ENCODE measurements at places on chromosomes 3 and 15.

DNA sequence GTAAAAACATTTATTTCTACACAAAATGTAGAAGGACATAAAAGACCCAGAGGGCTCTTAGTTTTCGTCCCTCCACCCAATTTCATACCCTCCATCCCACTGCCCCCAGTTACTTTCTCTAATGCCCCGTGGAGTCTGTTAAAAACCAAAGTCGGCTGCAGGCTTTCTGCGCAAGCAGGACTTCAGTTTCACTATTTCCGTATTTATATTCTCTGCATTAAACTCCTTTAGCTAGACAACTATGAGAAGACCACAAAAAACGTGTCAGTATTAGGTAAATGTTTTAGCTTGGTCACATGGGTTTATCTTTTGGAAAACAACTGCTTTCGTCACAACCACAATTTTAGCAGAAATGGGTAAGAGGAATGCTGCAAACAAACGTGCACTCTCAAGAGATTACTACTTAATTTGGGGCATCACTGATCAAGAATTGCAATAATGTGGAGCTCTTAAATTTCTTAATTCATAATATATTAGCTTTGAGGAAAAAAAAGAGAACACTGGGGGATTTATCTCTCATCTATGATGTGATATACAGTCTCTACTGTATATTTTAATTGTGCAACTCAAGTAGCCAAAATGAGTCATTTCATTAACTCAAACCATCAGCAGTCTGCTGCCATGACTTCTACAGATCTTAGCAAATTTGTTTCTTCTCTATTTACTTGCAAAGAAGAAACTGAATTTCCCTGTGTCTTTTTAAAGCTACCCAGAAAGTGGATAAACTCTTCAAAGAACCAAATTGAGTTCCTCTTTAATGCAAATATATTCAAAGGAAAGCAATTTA lies 740 bp upstream of the NSMCE3 start:
- DNase-seq = no peak

DNA sequence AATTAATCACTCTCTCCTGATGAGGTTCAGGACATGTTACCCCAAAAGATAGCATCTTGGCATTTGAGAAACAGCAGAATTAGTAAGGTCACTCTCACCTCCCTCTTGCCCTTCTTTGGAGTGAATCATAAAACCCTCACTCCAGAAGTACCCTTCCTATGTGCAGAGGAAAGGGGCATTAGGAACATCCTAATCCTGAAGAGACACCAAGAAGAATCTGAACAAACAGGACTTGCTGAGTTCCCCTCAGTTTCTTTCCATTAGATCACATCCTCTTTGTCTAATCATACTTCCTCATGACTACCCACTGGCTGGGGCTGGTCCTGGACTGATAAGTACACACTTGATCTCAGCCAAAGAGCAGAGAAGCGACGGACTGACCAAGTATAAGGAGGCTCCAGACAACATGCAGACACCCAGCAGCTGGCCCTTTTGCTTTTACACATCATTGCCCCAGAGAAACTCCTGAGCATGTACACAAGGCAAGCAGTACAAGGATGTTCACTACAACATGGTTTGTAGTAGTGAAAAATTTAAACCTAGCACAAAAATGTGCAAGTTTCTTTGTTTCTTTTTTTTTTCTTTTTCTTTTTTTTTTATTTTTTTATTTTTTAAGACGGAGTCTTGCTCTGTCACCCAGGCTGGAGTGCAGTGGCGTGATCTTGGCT lies 15.0 kb upstream of the TM6SF1 start:
- DNase-seq = no peak

- no peak for DNase-seq
Observed at GRCh38 chr3:190718097-190718496, 144.4 kb downstream of the GMNC start.

DNA sequence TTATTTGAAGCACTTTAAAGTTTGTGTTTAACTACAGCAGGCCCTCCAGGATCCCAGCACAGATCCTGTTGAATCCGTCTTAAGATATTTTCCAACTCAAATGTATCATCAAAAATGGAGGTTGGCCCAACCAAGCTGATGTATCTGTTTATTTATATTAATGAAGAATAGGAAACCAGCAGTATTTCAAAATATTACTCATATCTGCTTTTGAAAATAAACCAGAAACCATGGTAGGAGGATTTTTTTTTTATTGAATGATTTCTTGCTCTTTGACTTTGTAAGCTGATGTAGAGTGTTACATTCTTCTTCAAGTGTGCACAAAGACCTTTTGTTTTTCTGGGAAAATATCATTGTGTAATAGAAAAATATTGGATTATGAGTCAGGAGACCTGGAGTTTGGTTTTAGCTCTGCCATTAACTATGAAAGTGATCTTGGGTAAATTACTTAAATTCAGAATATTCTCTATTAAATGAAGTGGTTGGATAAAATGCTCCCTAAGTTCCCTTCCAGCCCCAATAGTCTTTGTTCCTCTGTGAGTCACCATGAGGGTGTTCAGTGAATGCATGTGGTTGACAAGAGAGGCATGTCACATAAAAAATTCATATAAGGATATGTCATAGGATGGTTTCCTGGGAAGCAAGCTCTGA lies 221.3 kb upstream of the GAP43 start:
- no peak for DNase-seq

DNA sequence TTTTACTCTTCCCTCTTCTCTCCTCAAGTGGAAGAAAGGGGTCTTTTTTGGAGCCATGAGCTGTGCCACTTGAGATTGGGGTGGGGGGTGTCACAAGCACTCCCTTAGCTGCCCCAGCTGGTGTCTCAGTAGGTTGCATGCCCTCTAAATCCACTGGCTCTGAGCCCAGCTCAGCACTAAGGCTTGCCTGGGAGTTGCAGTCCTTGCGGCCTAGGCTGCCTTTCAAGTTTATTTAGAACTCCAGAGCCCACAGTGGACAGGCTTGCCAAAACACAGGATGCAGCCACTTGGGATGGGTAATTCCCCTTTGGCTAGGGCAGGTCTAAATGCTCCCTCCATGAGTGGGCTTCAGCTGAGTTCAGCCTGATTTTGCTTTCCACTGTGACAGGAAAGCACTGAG lies 24.7 kb downstream of the C3orf20 start:
- DNase-seq = no peak

DNA sequence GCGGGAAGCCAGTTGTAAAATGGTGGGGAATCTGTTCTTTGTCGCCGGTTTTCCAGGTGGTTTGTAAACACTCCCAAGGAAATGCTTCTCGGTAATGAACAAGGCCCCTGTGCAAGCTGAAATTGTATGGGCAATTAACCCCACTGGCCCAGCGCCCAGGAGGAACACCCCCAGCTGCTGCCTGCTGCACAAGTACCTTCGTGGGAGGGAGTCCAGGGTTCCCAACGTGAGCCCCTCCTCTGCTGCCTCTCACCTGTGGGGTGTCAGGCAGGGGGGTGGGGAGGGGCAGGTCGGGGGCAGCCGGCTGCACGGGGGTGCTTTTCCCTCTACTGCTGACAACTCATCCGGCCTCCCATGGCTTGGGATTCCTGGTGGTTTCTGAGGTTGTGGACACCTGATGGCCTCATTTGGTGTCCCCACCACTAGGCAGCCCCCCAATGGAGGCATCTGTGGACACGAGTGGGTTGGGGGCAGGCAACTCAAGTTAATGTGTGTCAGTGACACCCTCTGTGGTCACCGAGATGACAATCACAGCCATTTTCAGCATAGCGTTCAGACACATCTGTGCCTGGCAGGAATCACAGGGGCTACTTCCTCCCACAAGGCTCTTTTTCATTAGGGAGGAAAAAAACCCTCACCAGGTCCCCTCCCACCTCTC lies 35.6 kb upstream of the PRR23E start:
- DNase-seq = no peak

GRCh38 chr3:38721207-38721772 lies 71.8 kb upstream of the SCN5A start:
- no peak for DNase-seq

DNA sequence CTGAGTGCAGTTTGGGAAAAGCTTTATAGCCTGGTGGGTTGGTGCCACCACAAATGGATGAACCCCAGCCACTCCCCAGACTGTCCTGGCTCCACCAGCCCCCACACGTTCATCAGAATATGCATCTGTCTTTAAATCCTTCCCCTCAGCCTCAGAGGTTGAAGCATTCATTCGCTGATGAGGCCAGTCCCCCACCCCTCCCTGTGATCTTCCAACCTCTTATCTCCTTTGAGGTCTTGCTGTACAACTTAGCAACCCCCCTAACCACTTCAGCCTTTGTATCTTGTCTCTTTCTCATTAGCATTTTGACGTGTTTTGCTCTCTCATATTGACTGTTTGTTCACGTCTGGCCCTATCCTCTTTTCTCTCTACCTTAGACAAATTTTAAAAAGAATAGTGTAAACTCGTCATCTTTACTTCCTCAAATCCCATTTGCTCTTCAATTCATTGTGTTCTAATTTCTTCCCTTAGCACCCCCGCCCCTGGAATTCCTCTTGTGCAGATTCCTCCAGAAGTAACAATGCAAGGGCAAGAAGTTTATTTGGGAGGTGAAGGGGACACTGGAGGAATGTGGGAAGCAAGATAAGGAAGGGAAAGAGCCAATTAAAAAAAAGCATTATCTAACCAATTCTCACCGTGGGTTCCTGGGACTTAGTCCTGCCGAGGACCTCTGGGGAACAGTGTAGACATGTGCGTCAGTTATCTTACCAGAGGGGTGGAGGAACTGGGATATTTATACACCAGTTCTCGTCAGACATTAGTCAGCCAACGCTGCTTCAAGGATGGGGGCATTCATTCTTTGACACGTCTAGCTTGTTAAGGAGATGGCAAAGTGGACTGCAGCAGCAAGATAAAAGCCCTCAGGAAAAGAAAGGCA lies 38.6 kb downstream of the MOBP start:
- no peak for DNase-seq

- DNase-seq = no peak
Observed at GRCh38 chr3:161203485-161204098, 17.5 kb upstream of the NMD3 start.

- no peak for DNase-seq
Observed at GRCh38 chr3:115019900-115020299, 127.2 kb downstream of the ZBTB20 start.

DNA sequence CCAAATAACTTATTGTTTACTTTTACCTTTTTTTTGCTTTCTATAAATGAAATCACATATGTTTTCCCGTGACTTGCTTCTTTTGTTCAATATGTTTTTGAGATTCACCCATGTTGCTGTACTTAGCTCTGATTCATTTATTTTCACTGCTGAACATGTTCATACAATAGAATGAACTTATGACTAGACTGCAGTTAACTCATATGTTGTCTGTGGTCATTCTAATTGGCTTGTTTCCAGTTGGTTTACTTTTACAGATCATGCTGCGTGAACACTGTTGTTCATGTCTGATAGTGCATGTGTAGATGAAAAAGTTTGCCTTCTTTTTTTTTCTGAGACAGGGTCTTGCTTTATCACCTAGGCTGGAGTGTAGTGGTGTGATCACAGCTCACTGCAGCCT lies 31.6 kb upstream of the SV2B start:
- no peak for DNase-seq

DNA sequence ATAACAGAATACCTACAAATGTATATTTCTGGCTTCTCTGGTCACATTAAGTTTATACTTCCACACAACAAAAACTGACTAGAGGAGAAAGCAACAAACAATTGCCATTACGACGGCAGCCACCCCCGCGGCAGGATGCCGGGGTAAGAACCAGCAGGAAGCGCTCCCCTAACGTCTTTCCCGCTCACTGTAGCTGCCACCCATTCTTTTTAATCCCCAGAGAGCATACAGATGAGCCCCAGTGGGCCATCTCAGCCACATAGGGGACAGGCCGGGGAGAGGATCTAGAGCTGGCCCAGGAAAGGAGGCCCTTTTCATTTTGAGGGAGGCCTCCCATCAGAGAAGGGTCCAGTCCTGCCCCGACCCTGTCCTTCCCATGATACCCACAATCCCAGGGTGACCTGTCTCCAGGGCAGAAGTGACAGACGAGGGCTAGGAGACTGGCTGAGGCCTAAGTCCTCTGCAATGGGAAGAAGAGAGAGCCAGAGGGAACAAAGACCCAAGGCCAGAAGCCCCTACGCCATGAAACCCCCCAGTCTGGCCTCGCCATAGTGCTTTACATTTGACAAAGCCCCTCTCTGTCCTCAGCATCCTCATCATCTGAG lies 3.6 kb upstream of the CALML4 start:
- DNase-seq = no peak

GRCh38 chr15:59063042-59063441 lies 41.9 kb upstream of the CCNB2 start:
- no peak for DNase-seq

GRCh38 chr3:58333206-58334012 lies 717 bp downstream of the PXK start:
- DNase-seq = no peak

- no peak for DNase-seq
Observed at GRCh38 chr3:31851278-31851677, 129.8 kb downstream of the OSBPL10 start.

Measured in stimulated activated CD8-positive, alpha-beta memory T cell treated with anti-CD3 and anti-CD28 coated beads, Interleukin-15, amount 100 ng/mL, for 4 hours (primary cell).